ENCODE measurements at places on chromosomes 1 and 21. TPM values are rescaled to one million over a fixed set of nuclear protein-coding genes. Genes with fewer than 3 reads are reported as not detected.

The TLCD4 gene
- total RNA-seq: 0.23 TPM

The GPR25 gene
- 18.3 TPM for total RNA-seq

DNA sequence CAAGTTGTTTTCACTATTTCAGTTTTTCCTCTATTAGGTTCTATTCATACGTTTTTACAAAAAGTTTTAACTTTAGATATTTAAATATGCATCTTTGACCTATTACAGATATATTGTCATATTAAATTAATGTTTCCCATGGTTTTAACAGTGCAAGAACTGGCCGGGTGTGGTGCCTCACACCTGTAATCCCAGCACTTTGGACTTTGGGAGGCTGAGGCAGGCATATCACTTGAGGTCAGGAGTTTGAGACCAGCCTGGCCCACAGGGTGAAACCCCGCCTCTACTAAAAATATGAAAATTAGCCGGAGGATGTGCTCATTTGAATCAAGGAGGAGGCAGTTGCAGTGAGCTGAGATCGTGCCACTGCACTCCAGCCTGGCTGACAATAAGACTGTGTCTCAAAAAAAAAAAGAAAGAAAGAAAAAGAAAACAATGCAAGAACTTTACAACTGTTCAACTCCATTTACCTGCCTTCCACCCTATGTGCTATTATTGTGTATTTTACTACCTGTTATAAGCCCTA, 19.8 kb upstream of the TINAGL1 start:
- H3K4me1 ChIP-seq: peaks cover 2% of the 10 kb centered on the region
- peaks cover 2% of the 10 kb centered on the region for H3K36me3 ChIP-seq
- no peak for DNase-seq
- no peak overlapping the region for H3K27ac ChIP-seq
- H3K4me3 ChIP-seq: no peak overlapping the region

GRCh38 chr21:40636026-40636425, 210.9 kb downstream of the DSCAM start:
- H3K27me3 ChIP-seq: no peaks in the 10 kb centered on the region
- H3K27ac ChIP-seq: no peak overlapping the region
- H3K36me3 ChIP-seq: no peaks in the 10 kb centered on the region
- no peak for DNase-seq
- no peaks in the 10 kb centered on the region for H3K4me1 ChIP-seq

DNA sequence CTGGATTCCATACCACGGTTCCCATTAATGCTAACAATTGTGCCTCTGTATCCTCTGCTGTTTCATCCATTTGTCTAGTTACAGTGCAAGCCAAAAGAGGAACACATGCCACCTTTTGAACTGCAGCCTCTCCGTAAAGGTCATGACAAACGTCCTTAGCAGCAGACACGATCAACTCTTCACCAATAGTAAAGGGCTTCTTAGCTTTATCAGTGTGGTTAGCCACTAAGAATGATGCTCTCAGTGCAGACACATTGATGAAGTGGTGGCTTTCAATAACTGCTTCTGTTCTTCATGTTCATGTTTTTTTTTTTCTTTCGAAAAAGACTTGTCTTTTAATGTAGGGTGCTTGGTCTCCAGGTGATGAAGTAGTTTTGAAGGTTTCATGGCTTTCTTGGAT, 14.3 kb downstream of the XPR1 start:
- peaks cover 29% of the 10 kb centered on the region for H3K4me1 ChIP-seq
- H3K27me3 ChIP-seq: no peaks in the 10 kb centered on the region
- peak overlapping the region; percentile 41 for H3K4me3 ChIP-seq
- peaks cover 3% of the 10 kb centered on the region for H3K36me3 ChIP-seq

GRCh38 chr1:219582865-219583264, 30.0 kb downstream of the ZC3H11B start:
- H3K36me3 ChIP-seq: no peaks in the 10 kb centered on the region
- H3K4me3 ChIP-seq: no peak overlapping the region
- H3K27ac ChIP-seq: no peak overlapping the region
- H3K4me1 ChIP-seq: no peaks in the 10 kb centered on the region

- H3K4me3 ChIP-seq: peak overlapping the region; percentile 76
- peak; percentile 41 for DNase-seq
- peaks cover 34% of the 10 kb centered on the region for H3K4me1 ChIP-seq
- H3K36me3 ChIP-seq: no peaks in the 10 kb centered on the region
- H3K27ac ChIP-seq: peak overlapping the region; percentile 99
Observed at GRCh38 chr1:1217621-1218523, 3.9 kb upstream of the TNFRSF4 start.

- H3K4me3 ChIP-seq: no peak overlapping the region
- peaks cover 30% of the 10 kb centered on the region for H3K27me3 ChIP-seq
- no peak for DNase-seq
- H3K27ac ChIP-seq: no peak overlapping the region
- H3K36me3 ChIP-seq: peaks cover 2% of the 10 kb centered on the region
Observed at GRCh38 chr1:156342166-156342955, 4.0 kb downstream of the TSACC start.

GRCh38 chr1:164953815-164954214, 394.8 kb downstream of the PBX1 start:
- H3K36me3 ChIP-seq: no peaks in the 10 kb centered on the region
- H3K4me3 ChIP-seq: no peak overlapping the region
- H3K27ac ChIP-seq: no peak overlapping the region
- no peaks in the 10 kb centered on the region for H3K4me1 ChIP-seq

DNA sequence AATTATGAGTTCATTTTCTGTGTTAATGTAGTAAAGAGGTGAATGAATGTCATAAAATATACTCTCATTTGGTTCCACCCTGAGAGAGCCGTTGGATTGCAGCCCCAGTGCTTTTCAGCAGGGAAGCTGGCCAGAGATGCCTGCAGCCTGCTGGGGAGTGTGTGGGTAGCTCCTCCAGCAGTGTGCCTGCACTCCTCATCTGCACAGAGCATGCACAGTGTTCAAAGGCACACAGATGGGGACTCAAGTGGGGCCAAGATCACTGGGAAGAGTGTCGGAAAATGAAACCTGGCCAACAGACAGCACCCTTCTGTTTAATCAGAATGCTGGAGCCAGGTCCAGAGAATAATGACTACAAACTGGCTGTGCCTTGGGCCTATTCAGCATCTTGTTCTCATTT, 206.8 kb downstream of the ST6GALNAC3 start:
- peaks cover 7% of the 10 kb centered on the region for H3K4me1 ChIP-seq
- DNase-seq: no peak
- H3K4me3 ChIP-seq: no peak overlapping the region
- H3K27ac ChIP-seq: no peak overlapping the region
- no peaks in the 10 kb centered on the region for H3K36me3 ChIP-seq
- H3K27me3 ChIP-seq: peaks cover 14% of the 10 kb centered on the region

All from T-helper 17 cell (primary cell).